HFFc6 (cell line): ENCODE measurements at places on chromosomes 11 and 22. TPM values are rescaled to one million over a fixed set of nuclear protein-coding genes. Genes with fewer than 3 reads are reported as not detected.

Gene TRIM51
- total RNA-seq, result not detected in 3 replicates

Gene CCDC116
- 0.17 to 0.33 TPM (median 0.18 TPM) in 3 replicates for total RNA-seq

Gene FZD4
- 13.1 to 15.5 TPM (median 13.8 TPM) in 3 replicates for total RNA-seq

Gene FOLH1
- total RNA-seq, result not detected in 3 replicates

DNA sequence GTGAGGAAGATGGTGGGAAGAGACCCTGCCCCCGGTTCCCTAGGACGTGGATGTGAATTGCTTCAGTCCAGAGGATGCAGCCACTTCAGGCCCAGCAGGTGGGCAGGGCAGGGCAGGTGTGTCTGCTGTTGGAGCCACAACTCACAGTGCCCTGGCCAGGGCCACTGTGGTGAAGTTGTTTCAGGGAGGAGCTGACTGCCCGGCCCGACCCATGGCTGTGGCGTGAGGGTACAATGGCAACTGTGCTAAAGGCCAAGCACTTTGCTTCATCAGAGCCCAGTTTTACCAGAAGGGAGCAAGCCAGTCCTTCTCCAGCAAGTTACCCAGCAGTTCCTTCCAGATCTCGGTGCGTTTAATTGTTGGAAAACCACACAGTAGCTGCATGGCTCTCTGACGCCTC is 1174.4 kb downstream of the BRD1 start:
- no peak overlapping the region for H3K27ac ChIP-seq
- no peaks in the 10 kb centered on the region; the same call in none of the 2 replicates for H3K27me3 ChIP-seq
- DNase-seq, result no peak
- H3K4me1 ChIP-seq, result no peaks in the 10 kb centered on the region

DNA sequence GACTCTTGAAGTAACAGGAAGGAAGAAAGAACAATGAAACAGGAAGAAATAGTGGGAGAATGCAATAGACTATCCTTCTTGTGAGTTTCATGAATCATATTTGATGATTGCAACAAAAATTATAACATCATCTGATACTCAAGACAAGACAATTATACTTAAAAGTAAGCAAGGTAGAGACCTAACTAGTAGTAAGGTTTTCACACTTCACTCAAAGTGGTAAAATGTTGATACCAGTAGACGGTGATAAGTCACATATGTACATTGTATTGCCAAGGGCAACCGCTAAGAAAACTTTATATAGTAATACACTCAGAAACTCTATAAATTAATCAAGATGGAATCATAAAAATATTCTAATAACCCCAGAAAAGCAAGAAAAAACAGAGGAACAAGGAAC is 107.8 kb downstream of the CYP2R1 start:
- no peaks in the 10 kb centered on the region for H3K27me3 ChIP-seq
- no peak overlapping the region for H3K4me3 ChIP-seq
- H3K4me1 ChIP-seq, result no peaks in the 10 kb centered on the region
- H3K27ac ChIP-seq, result no peak overlapping the region

DNA sequence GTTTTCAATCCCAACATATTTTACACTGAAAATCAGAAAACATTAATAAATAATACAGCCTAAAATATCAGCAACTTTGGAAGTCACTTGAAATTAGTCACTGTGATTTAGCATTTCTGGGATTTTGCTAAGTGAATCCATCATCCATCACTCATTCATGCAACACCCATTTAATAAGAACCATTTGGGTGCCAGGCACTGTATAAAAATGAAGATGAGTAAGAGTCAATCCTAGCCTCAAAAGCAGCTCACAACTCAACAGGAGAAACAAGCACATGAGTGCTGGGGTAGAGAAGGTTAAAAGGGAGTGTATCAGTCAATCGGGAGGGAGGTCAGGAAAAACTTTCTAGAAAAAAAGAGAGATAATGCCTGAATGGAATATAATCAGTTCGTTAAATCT is 77.9 kb downstream of the PGR start:
- no peak overlapping the region for H3K4me3 ChIP-seq
- H3K4me1 ChIP-seq, result no peaks in the 10 kb centered on the region
- H3K36me3 ChIP-seq, result peaks cover 5% of the 10 kb centered on the region; the same call in 1 of the 2 replicates

GRCh38 chr11:134792044-134792443 is 380.0 kb upstream of the B3GAT1 start:
- H3K27ac ChIP-seq, result no peak overlapping the region
- H3K27me3 ChIP-seq, result peaks cover 2% of the 10 kb centered on the region; the same call in 1 of the 2 replicates
- no peaks in the 10 kb centered on the region for H3K4me1 ChIP-seq
- DNase-seq, result no peak
- H3K4me3 ChIP-seq, result no peak overlapping the region

DNA sequence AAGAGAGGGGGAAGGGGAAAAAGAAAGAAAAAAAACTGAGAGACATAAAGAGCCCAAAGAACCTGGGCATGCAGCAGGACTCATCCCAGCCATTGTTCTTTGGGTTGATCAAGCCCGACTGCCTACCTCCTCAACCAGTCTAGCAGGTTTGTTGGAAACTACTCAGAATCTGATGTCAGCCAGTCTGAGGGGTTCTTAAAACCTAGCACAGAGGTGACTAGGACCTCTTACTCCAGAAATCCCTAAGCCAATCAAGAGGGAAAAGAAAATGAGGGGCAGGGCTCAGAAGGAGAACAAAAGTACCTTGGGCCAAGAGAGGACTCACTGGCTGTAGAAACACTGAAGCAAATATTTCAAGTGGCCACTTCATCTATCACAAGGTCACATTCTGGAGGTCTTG is 228.0 kb downstream of the AASDHPPT start:
- H3K4me3 ChIP-seq, result no peak overlapping the region
- H3K27me3 ChIP-seq, result peaks cover 1% of the 10 kb centered on the region; the same call in 1 of the 2 replicates
- H3K4me1 ChIP-seq, result peaks cover 10% of the 10 kb centered on the region; the same call in 1 of the 2 replicates
- DNase-seq, result no peak
- no peak overlapping the region for H3K27ac ChIP-seq

DNA sequence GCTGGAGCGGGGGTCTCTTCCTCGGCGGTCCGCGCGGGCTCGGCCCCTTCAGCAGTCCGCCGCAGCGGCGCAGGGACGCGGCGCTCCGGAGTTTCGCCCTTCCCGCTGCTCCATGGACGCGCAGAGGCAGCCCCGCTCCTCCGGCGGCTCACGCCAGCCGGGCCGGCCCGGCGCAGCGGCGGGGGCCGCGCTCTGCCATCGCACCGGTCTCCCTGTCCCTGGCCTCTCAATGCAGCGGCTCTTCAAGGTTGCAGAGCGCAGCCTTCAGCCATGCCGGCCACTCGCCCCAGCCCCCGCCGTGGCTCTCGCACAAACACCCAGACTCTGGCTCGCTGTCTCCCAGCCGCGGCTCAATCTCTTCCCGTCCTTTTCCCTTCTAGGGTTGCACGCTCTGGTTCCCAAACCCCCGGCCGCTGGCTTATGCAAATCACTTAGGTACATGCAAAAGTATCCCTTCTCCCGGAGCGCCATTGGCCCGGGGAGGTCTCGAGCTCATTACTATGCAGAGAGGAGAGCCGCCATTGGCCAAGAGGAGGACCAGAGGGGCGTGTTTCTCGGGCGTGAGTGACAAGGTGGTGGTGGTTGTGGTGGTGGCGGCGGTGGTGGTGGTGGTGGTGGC is at the start of gene LGR4:
Gene LGR4, minus strand, starts transcription at position 393 of the 619 bp plus-strand sequence. CDS start 488 bp downstream, outside the sequence.
- peaks cover 49% of the 10 kb centered on the region for H3K4me1 ChIP-seq
- peak within 1 kb of the TSS; percentile 93 for H3K27ac ChIP-seq
- DNase-seq, result peak; percentile 88
- peak within 1 kb of the TSS; percentile 97 for H3K4me3 ChIP-seq
- peaks cover 2% of the 10 kb centered on the region for H3K27me3 ChIP-seq

DNA sequence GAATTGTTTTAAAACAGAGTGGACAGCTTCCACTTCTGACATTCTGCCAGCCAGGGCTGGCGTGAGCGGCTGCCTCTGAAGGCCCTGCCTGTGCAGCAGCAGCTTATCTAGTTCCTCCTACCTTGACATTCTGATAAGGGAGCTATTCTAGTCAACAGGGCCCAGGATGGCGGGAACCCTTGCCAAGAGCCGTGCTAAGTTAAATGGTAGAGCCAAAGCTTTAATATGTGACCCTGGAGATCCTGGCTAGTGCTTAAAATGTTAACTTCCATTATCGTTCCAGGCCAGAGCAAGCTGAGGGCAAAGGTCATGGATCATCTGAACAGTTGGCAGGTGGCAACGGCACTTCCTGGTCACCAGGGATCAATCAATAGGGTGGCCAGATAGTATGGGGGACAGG is 3.5 kb downstream of the KCNJ5 start:
- DNase-seq, result no peak
- no peak overlapping the region for H3K27ac ChIP-seq
- no peak overlapping the region for H3K4me3 ChIP-seq
- peaks cover 8% of the 10 kb centered on the region for H3K27me3 ChIP-seq
- no peaks in the 10 kb centered on the region for H3K36me3 ChIP-seq
- H3K4me1 ChIP-seq, result peaks cover 17% of the 10 kb centered on the region

DNA sequence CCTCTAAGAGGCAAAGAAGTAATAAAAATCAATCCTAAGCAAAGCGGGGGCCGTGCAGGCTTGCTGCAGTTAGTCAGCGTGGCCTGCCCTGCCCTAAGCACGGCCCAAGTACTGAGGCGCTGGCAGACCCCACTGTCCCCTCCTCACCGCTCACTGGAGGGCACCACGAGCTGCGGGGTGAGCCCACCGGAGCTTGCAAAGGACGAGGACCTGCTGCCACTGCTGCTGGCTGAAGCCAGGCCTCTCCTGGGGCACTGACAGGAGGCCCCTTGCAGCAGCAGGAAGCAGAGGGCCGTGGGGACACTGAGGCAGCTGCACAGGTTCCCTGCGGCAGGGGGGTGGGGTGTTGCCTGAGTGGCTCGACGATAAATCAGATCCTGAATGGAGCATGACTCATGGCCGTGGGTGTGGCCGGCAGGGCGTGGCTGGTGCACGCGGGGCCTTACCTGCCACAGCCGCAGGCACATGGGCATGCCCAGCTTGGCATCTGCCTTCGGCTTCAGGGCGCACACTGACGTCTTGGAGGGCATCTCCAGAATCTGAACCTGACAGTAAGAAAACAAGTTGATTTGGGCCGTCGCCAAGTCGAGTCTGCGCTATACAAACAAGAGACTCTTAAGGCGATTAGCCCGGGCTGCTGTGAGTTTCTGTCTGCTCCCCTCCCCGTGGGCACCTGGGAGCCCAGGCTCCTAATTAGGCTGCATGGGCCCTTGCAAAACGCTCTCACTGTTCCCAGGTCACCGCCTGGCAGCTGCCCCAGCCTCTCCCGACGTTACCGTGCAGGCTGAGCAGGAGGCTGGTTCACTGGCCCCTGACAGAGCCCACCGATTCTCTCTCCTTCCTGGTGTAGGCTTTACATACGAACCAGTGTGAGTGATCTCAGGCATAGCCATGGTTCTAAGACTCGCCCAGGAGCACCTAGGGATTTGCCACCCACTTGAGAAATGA is 45.9 kb downstream of the TBX1 start:
- peaks cover 13% of the 10 kb centered on the region for H3K4me1 ChIP-seq
- H3K27me3 ChIP-seq, result peaks cover 4% of the 10 kb centered on the region
- no peak overlapping the region; the same call in 1 of the 2 replicates for H3K27ac ChIP-seq
- H3K36me3 ChIP-seq, result no peaks in the 10 kb centered on the region
- H3K4me3 ChIP-seq, result no peak overlapping the region

GRCh38 chr22:30979932-30980331 is 10.9 kb downstream of the TUG1 start:
- H3K27ac ChIP-seq, result no peak overlapping the region
- H3K4me1 ChIP-seq, result no peaks in the 10 kb centered on the region; the same call in 1 of the 2 replicates
- H3K27me3 ChIP-seq, result no peaks in the 10 kb centered on the region; the same call in 1 of the 2 replicates
- peaks cover 43% of the 10 kb centered on the region for H3K36me3 ChIP-seq

DNA sequence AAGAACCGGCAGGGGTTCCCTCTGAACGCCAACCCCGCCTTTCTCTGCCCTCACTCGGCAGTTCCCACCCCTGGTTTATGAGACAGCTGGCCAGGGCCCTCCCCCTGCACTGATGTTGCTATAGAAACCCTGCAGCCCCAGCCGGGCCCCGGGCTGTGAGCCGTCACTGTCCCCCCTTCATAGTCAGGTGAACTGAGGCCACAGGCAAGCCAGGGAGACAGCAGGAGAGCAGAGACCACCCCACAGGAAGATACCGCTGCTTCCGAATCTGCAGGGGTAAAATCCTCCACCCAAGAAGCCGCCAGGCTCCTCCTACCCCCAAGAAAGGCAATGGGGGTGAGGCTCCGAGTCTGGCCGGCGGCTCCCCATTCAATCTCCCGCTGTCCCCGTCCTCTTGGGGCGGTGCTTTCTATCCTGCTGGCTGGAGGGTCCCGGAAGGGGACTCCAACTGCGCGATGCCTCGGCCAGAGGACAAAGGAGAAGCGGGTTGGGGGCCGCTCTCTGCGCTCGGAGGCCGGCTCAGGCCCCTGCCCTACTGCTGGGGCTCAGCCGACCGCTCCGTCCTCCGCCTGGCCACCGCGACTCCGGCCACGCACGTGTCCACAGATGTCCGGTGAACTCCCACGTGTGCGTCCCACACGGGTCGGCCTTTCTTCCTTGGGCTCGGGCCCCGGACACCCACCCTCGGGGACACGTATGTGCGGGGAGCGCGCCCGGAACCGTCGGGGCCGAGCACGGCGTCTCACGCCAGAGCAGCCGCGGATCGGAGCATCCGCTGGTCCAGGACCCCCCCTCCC is 587 bp downstream of the SLC25A22 start:
- H3K27ac ChIP-seq, result peak overlapping the region; percentile 89
- peak; percentile 79 for DNase-seq
- peak overlapping the region; percentile 91 for H3K4me3 ChIP-seq
- peaks cover 4% of the 10 kb centered on the region; the same call in 1 of the 2 replicates for H3K27me3 ChIP-seq
- peaks cover 12% of the 10 kb centered on the region for H3K4me1 ChIP-seq

- no peak for DNase-seq
- H3K4me1 ChIP-seq, result peaks cover 18% of the 10 kb centered on the region
- peaks cover 2% of the 10 kb centered on the region for H3K27me3 ChIP-seq
- H3K27ac ChIP-seq, result no peak overlapping the region
- no peak overlapping the region for H3K4me3 ChIP-seq
These were observed 5.4 kb upstream of the APOL2 start for GRCh38 chr22:36244522-36245391.

DNA sequence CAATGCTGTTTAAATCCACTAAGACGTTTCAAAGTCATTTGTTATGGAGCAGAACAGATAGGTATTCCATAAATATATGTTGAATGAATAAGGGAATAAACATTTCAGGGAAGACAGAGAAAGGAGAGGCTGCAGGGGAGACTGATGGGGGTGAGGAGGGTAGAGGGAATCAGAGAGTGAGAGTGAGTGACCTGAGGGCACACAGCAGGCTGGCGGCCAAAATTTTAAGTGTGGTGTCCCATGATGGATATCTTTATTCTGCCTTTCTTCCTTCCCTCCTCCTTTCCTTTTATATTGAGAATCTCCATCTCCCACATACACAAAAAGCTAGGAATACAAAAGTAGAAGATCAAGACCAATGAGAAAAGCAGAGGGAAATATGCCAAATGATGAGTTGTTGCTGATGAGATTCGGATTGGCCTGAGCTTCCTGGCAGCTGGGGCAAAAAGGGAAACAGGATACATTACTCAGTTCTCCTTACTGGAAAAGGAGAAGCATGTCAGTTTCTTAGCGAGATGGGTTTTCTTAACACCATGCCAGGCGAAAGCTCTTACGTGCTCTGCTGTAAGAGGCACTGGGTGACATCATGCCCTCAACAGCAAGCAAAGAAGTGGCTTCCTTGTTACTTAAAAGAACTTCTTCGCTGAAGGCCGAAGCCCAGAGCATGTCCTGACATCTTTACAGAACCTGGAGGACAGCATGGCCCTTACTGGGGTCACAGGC is 11.2 kb upstream of the CYTH4 start:
- H3K27ac ChIP-seq, result no peak overlapping the region
- H3K4me1 ChIP-seq, result peaks cover 41% of the 10 kb centered on the region
- DNase-seq, result no peak
- no peaks in the 10 kb centered on the region; the same call in 1 of the 2 replicates for H3K27me3 ChIP-seq
